ENCODE measurements at places on chromosomes 6 and 20.

DNA sequence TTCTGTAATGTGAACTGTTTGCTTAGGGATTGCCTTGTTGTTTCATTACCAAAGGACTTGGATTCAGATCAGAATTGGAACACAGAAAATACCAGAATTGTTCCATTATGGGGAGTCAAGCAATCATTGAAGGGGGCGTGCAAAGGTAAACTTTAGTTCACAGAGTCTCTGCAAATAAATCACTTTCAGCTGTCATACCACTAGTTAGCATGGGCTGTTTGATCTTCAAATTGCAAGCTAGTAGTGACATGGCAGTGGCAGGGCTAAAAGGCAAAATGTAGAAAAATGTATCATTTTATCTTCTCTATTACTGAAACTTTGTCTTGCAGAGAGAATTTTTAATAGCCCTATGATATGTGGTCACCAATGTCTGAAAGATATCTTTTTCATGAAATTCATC, 483.2 kb upstream of the NRSN1 start:
- no peak for DNase-seq

GRCh38 chr6:138593909-138594757, 94.8 kb upstream of the NHSL1 start:
- peak; percentile 49 for DNase-seq

DNA sequence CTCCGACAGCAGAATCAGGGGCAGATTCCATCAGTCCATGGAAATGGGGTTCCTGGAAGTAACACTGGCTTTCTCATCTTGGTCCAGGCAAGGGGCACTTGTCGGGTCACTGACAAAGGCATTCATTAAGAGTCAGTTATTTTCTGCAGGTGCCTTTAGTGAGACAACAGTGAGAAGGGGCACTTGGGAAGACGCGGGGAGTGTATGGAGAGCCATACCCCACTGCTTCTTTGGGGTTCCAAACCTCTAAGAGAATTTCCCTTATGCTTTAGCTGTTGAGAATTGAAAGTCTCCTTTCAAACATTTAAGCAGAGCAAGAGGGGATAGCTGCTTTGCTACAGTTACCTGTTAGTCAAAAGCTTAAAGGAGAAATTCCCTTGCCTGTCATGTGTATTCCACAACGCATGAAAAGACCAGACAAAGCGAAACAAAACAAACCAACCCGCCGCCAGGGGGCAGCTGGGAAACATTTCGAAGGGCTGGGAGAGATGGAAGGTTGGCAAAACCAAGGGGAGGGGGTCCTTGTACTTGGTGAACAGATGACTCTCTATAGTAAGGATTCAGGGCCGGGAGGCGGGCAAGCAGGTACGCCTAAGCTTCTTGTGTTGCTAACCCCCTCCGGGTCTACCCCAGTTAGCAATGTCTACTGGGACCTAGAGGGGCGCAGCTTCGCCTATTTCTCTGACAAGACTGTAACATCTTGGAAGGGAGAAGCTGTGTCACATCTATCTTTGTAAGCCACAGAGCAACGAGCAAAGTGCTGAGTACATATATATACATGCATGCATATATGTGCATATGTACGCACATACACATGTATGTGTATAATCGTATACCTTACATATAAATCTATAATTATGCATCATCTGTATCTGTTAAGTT, 474.9 kb upstream of the AGPAT4 start:
- DNase-seq: peak; percentile 56

GRCh38 chr20:39547546-39548408, 585.6 kb downstream of the DHX35 start:
- no peak for DNase-seq

DNA sequence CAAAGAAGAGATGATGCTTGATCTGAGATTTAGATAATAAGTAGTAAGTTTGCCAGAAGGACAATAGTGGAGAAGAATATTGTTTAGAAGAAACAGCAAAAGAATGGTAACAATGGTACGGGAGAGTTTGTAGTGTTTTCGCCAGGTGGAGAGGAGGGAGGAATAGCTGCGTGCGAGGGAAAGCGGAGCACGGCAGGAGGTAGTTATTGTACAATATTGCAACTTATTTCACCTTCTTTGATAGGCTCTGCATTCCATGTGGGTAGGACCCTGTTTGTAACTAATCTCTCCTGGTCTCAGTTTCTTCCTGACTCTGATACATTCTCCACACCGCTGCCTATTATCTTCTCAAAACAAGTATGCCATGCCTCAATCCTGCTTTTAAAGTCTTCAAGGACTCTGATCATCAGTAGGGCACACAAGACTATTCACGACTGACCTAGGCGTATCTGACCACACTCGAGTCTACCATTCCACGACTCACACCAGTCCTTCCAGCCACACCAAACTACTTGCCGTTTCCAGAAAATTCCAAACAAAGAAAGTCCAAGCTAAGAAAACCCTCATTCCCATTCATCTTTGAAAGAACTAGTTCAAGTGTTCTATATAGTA, 1.1 kb downstream of the PPIL4 start:
- DNase-seq: no peak

GRCh38 chr6:3421143-3421542, 35.7 kb downstream of the SLC22A23 start:
- no peak for DNase-seq

GRCh38 chr20:19737025-19737424, 21.0 kb upstream of the RIN2 start:
- DNase-seq: no peak

DNA sequence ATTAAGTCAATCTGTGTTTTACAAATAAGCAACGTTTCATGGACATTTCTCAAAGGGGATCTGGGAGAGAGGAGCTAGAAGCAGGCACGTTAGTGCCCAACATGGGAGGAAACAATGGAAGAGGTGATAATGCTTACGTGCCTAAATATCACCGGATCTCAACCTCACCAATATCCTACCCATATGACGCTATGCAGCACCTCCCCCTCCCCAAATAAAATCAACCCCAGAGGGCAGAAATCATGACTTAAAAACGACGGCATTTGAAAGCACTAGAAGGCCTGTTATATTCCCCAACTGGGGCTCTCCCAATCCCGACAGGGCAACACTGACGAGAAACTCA, 425 bp downstream of the HBS1L start:
- DNase-seq: no peak

- DNase-seq: peak; percentile 85
Observed at GRCh38 chr6:101396548-101397173, 3.2 kb downstream of the GRIK2 start.

GRCh38 chr6:53347921-53348370, 804 bp downstream of the ELOVL5 start:
- DNase-seq: peak; percentile 83

- no peak for DNase-seq
Observed at GRCh38 chr20:24766143-24766527, 182.9 kb upstream of the CST7 start.

GRCh38 chr6:13228264-13229204, 99.8 kb downstream of the TBC1D7 start:
- no peak for DNase-seq

Data from astrocyte of the hippocampus (primary cell).